ENCODE measurements at places on chromosomes 11 and 22.

GRCh38 chr22:17489101-17489500 lies 74.2 kb upstream of the SLC25A18 start:
- DNase-seq: no peak

DNA sequence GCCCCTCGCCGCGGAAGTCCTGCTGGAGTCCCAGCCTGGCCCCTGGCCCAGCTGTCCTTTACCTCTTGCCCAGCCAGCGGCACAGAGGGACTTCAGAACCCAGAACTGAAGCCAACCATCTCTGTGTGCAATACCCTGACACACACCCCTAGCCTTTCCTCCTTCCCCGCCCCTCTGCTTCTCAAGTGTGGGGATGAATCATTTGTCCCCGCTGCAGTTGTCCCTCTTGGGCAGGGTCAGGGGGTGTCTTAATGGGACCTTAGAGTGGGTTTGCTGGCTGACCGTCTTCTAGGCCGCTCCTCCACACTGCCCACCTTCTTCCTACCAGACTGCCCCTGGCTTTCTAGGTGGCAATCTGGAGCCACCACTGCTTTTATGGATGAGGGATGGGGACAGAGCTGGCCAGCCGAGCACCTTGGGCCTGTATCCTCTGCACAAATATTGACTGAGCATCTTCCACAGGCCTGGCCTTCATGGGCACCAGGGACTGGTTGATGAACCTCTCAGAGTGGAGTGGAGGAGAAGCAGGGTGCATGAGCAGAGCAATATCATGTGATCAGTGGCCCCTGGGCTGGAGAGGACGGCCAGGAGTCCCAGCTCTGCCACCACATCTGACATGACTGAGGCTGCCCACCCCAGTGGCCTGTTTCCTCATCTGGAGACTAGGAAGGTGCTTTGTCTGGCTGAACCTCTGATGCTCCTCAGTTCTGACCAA lies 668 bp upstream of the CHST1 start:
- no peak for DNase-seq

GRCh38 chr11:122207505-122207904 lies 91.5 kb upstream of the BLID start:
- DNase-seq: no peak

- no peak for DNase-seq
Measured at GRCh38 chr11:59552844-59553243, 41.5 kb downstream of the OR4D9 start.

DNA sequence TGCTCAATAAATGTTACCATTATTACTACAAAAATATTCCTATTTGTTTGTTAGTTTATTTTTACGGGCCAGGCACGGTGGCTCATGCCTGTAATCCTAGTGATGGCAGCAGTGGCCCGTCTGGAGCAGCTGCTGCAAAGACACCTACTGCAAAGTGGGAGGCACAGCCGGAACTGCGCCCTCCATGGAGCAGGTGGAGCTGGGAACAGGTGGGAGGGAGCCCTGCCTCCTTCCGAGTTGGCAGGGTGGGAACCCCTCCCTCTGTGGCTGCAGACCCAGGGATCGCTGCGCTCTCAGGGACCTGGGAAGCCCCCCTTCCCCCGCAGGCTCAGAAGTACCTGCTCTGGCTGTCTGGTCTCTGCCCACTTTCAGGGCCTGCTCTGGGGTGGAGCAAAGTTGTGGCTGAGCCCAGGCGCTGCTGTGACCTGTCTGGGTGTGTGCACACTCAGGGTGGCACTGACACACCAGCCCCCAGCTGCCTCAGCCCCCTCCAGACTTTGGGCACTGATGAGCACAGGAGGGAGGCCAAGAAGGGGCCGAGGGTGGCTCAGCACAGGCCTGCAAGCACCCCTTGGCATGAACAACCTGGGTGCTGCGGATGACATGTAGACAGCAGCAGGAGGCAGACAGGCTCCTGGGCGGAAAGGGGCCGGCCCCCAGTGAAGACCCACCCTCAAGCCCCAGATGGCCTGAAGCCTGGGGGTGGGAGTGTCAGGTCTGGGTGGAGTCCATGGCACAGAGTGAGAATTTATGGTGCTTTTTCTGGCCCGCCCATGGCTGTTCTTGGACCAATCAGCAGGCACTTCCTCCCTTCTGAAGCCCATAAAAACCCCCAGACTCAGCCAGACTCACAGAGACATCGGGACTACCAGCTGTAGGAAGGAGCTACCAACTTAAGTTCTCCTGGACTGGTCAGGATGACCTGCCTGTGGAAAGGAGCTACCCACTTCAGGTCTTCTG lies 103.7 kb upstream of the CLMP start:
- DNase-seq: no peak

GRCh38 chr11:61793083-61793828 lies 545 bp downstream of the FEN1 start:
- no peak for DNase-seq

Measured in activated gamma-delta T cell treated with anti-CD3 and anti-CD28 coated beads, Interleukin-2, amount 50 U/mL, for 16 hours (primary cell).